Activated CD8-positive, alpha-beta memory T cell treated with anti-CD3 and anti-CD28 coated beads for 48 hours (primary cell): ENCODE measurements at places on chromosomes 2 and 18.

DNA sequence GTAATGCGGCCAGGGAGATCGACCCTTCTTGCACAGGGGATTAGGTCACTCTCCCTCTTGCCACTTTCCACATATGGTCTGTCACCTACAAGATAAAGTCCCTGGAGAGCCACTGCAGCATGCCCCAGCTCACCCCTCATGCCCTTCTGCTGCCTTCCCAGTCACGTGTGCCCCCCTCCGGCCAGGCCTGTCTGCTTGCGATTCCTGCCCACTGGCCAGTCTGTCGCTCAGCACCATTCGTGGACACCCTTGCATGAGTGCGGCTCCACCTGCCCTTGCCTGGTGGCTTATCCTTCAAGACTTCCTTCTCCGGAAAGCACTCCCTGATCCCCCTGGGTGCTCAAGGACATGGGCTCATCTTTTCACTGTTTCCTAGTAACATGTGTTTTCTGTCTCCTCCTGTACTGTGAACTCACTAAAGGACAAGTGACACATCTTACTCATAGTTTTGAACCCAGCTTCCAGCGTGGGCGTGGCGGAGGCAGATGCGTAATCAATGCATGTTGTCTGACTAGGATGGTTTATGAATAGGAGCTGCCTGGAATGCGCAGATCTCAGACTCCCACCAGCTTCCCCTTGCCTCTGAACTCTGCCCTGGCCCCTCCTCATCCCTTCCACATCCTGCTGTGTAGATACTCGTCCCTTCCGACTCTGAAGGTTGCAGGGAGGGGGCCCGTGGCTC is 7.8 kb upstream of the NT5DC4 start:
- DNase-seq, result no peak

GRCh38 chr2:132730611-132731010 is 60.6 kb upstream of the LYPD1 start:
- no peak for DNase-seq

- no peak for DNase-seq
These were observed 32.5 kb downstream of the GPR45 start for GRCh38 chr2:105274046-105274445.

- DNase-seq, result no peak
These were observed 96.2 kb upstream of the EPAS1 start for GRCh38 chr2:46200861-46201605.

GRCh38 chr18:75173125-75173432 is 35.9 kb downstream of the PTGR3 start:
- no peak for DNase-seq
